ENCODE measurements at places on chromosomes 13 and 19. TPM values are rescaled to one million over a fixed set of nuclear protein-coding genes. Genes with fewer than 3 reads are reported as not detected.

The ZNF791 gene
- total RNA-seq = 13.1 TPM

The ADAT3 gene
- total RNA-seq = 1.5 TPM

The PPM1N gene
- total RNA-seq = 0.90 TPM

The CFD gene
- 1.4 TPM for total RNA-seq

The LENG1 gene
- total RNA-seq = 7.9 TPM

The SMIM44 gene
- not detected for total RNA-seq

The C13orf42 gene
- total RNA-seq = not detected

The KLC3 gene
- 0.19 TPM for total RNA-seq

The MYADM gene
- total RNA-seq = 14.1 TPM

Measured in endothelial cell of coronary artery (primary cell).